ENCODE measurements at places on chromosomes 2 and 18. TPM values are rescaled to one million over a fixed set of nuclear protein-coding genes. Genes with fewer than 3 reads are reported as not detected.

DNA sequence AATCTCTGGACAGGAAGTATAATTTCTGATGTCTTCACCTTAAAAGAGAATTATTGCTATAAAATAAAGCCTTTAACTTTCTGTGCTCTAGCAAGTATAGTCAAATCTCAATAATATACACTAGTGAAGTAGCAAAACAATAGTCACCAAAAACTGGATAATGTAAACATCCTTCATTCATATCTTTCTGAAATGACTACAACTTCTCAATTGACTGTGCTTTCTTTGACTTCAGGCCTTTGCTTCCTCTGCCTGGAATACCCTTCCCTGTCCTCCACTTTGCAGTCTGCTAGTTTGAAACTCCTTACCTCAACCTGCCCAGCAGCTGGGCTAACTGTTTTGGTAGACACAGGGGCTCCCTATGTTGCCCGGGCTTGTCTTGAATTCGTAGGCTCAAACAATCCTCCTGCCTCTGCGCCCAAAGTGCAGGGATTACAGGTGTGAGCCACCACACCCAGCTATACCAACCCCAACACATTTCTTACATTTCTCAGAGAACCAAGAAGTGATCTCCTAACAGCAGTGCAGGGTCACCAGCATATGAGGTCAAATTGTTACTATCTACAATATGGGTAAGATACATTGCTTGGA lies 6.6 kb upstream of the PCBP1 start:
- no peak for DNase-seq

The DSG1 gene
- polyA plus RNA-seq, result not detected

The CFAP65 gene
- polyA plus RNA-seq, result not detected

DNA sequence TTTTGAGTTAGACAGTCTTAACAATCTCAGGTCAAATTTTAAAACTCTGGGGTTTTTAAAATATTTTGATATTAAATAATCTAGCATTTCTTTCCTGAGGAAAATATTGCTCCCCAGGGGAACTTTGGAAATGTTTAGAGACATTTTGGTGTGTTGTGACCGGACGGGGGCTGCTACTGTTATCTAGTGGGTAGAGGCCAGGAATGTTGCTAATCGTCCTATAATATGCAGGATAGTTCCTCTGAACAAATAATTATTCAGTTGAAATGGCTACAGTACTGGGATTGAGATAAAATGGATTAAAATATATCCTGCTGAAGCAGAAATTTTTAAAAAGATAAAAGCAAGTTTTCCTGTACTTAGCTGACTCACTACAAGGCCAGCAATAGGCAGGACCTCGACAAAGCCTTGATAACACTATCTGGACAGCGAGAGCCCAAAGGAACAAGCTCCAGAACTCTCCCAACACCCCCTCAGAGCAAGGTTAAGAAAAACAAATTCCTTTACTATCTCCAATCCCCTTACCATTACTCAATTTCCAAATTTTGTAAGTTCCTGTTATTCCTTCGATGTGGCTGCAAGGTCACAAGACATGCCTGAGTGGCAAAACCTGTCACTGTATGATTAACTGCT lies 1407.4 kb downstream of the SUCLG1 start:
- DNase-seq, result no peak

- DNase-seq, result no peak
These were observed 22.6 kb downstream of the ADD2 start for GRCh38 chr2:70745276-70745825.

The MGAT4A gene
- 8.7 TPM for polyA plus RNA-seq

GRCh38 chr2:140918426-140918825 lies 1212.4 kb downstream of the LRP1B start:
- DNase-seq, result no peak

DNA sequence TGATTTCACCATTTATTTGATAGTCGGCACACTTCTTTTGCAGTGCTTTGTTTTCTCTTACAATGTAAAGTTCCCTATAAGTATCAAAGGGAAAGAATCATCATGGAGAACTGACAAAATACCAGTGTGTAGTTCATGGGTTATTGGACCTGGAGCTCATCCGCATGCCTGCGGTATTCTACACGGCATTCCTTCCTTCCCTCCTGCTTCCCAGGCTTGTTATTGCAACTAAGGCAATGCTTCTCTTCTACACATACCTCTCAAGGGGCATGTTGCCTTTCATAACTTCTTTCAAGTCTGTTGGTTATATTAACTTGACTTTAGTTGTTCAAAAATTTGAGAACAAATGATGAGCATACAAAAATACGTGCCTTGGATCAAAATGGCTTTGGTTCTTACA lies 24.3 kb upstream of the FAP start:
- no peak for DNase-seq

DNA sequence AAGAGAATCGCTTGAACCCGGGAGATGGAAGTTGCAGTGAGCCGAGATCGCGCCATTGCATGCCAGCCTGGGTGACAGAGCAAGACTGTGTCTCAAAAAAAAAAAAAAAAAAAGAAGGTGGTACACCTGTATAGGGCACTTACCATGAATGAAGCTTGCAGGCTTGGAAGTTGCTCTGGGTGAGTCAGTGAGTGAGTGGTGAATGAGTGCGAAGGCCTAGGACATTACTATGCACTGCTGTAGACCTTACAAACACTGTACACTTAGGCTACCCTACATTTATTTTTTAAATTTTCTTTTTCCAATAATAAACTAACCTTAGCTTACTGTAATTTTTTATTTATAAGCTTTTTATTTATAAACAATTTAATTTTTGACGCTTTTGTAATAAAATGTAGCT lies 78.4 kb upstream of the ATG16L1 start:
- DNase-seq, result no peak

GRCh38 chr2:209790066-209790728 lies 18.6 kb downstream of the UNC80 start:
- DNase-seq, result no peak

GRCh38 chr2:235343869-235344268 lies 150.0 kb upstream of the AGAP1 start:
- no peak for DNase-seq

The ACMSD gene
- not detected for polyA plus RNA-seq

The POTEJ gene
- not detected for polyA plus RNA-seq

The CYS1 gene
- 6.2 TPM for polyA plus RNA-seq

The PIEZO2 gene
- polyA plus RNA-seq, result 5.9 TPM

The GATA6 gene
- polyA plus RNA-seq, result 40.1 TPM

DNA sequence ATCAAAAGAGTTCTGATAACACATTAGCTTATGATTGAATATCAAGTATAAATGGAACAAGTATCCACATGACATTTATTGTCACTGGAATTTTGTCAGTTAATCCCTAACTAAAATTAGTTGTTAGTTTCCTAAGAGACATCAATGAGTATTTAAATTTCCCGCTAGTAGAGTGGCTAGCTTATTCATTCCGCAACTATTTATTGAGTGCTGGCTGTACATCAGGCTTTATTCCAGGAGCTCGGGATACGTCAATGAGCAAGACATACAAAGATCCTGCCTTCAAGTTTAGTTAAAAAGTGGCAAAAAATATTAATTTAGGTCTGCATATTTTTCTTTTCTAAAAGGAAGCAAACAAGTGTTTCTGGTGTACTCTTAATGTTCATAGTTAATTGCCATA lies 59.3 kb downstream of the PRKRA start:
- DNase-seq, result no peak

DNA sequence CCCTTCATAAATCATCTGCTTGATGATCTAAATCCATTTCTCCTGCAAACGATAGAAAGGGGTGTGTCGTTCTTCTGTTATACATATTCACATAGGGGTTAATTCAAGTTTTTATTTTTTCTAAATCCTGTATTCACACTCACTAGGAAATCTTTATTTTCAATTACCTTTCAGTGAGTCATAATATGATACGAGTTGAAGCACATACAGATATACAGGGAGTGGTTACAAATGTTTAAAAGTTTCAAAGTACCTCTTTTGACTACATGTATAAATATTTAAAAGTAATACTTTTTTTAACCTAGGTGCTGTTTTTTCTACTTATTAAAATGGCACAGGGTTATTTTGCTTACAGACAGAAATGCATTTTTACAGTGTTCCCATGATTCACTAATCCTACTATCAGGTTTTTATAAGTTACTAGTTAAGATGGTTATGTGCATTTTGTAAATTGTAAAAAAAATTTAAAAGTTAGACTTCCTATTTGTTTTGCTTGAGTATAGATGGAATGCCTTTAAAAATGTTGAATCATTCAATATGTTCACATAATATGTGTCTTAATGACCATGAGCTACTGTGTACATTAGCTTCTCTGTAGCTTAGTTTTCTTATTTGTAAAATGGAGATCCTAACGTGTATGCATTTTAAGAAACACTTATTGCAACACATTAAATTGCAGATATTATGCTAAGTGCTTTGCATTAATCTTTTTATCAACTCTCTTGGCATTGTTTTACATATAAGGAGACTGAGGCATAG lies 1378.1 kb downstream of the DSC3 start:
- DNase-seq, result no peak

The SPATA3 gene
- not detected for polyA plus RNA-seq

The SMYD5 gene
- 18.2 TPM for polyA plus RNA-seq

GRCh38 chr2:202743613-202744012 lies 108.8 kb downstream of the FAM117B start:
- no peak for DNase-seq

The SPP2 gene
- polyA plus RNA-seq, result not detected

The PIKFYVE gene
- 9.8 TPM for polyA plus RNA-seq

DNA sequence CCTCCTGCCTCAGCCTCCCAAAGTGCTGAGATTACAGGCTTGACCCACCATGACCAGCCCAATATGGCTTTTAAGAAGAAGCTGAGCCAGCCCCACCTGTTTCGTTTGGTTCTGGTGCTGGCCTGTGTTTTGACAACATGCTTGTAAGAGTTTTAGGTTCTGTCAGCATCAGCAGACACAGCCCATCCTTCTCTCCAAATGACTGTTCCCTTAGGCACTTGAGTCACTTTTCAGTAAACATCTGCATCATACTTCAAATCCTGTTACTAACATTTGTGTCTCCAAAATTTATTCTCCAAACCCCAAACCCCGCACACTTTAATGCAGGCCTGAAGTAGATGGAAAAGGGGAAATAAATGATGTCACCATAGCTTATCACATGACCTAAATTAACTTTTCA lies 1118.5 kb downstream of the TSN start:
- no peak for DNase-seq

The REG1B gene
- 1.7 TPM for polyA plus RNA-seq

DNA sequence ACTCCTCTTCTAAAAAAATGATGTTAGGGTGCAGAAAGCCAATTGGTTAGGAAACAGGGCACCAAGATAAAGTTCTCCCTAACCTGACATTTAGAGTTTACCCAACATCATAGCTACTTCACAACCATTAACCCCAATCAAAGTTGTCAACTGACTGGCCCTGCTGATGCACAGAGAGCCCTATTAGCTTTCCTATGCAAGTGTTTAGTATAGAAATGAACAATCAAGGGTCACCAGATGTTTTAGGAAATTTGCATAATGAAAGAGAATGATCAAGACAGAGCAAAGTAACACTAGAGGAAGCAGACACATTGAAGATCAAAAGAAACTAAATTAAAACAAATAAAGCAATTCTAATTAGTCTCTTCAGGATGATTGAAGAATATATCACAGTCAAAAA lies 64.2 kb upstream of the DCC start:
- DNase-seq, result no peak

DNA sequence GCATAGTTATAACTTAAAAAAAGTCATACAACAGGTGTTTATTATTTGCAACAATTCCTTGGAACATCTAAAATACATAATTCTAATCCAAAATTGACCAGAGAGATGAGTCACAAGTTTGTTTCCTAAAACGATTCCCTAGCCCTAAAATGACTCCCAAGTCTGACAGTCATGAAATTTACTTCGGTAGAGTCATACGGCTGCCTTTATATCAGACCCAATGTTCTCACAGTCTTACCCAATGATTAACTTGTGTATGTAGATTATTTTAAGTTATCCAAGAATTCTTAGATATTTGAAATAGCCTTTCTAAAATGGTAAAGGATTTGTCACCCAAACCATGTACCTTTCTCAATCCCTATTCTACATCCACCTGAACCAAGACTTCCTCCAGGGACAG lies 174.9 kb downstream of the LAMA1 start:
- DNase-seq, result no peak

The SERPINB13 gene
- polyA plus RNA-seq, result not detected

DNA sequence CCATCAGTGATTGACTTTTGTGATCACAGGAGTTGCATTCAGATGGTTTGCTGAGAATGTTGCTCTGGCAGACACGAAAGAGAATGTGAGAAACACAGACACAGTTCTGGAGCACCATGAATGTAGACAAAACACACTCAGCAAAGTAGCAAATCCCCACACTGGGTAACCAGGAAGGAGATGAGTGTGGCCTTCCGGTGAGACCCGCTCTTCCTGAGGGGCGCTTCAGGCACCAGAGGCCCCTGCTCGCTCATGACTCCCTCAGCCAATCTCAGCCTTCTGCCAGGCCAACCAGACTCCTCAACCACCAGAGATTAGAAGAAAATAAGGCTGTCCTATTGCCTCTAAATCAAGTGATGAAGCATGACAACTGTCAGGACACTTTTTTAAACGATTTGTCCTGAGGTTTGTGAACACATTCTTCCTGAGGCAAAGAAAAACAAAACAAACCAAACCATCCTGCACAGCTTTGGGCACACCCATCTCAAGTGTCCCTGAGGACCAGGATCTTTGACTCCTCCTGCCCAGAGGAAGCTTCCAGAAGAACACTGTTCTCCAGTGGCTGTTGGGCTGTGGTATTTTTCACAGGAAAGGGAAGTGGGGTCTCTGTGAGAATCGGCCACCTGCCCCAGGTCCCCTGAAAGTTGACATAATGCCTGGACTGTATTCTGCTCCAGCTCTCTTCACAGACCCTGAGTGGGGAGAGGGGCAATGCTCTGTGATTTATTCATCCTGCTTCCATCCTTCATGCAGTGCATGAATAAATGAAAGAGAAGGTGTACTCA lies 152.8 kb downstream of the BCL11A start:
- no peak for DNase-seq

- no peak for DNase-seq
These were observed 245.7 kb downstream of the IKZF2 start for GRCh38 chr2:212905640-212906201.

The DLX2 gene
- 0.08 TPM for polyA plus RNA-seq
